ENCODE measurements at places on chromosomes 1 and 21. TPM values are rescaled to one million over a fixed set of nuclear protein-coding genes. Genes with fewer than 3 reads are reported as not detected.

CLDN17 gene
- not detected for total RNA-seq

LEMD1 gene
- not detected for total RNA-seq

ASAP3 gene
- 25.6 TPM for total RNA-seq

ACBD6 gene
- total RNA-seq, result 57.7 TPM

TSPEAR gene
- not detected for total RNA-seq

MAN1A2 gene
- total RNA-seq, result 15.1 TPM

C8B gene
- not detected for total RNA-seq

ADAMTS5 gene
- total RNA-seq, result 0.45 TPM
